ENCODE measurements at places on chromosomes 5 and 9.

DNA sequence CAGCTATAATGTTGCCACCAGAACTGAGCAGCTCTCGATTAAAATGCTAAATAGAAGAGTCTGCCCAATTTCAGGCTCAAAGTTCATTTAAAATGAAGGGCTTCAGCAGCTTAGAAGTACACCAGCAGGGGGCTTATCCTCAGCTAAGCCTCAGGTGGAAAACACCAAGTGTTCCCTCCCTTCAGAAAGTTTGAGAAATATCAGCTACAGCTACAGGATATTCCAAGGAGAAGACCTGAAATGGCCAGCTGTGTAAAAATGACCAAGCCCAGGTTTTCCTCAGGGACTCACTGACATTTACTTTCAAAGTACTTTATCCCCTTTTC lies 395.4 kb downstream of the DTWD2 start:
- no peak for DNase-seq

GRCh38 chr5:167271511-167271910 lies 1019.9 kb upstream of the WWC1 start:
- DNase-seq: no peak

DNA sequence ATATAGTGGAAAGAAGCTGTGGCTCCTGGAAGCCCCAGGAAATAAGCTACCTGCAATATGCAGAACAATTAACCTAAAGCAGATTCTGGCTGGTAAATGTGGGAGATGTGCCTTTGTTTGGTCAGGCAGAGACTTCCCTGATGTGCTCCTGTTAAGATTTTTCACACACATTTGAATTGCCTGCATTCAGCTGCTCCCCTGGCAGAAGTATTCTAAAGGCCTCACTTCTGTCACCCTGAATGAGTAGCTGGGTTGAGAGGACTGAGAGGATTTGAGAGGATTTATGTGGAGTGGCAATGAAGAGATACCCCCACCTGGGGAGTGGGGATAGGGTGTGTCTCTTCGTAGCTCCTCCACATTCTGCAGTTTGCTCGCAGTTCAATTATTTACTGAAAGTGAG lies 130.5 kb downstream of the ST8SIA4 start:
- no peak for DNase-seq

GRCh38 chr5:93305984-93306383 lies 275.0 kb downstream of the NR2F1-AS1 start:
- DNase-seq: no peak

DNA sequence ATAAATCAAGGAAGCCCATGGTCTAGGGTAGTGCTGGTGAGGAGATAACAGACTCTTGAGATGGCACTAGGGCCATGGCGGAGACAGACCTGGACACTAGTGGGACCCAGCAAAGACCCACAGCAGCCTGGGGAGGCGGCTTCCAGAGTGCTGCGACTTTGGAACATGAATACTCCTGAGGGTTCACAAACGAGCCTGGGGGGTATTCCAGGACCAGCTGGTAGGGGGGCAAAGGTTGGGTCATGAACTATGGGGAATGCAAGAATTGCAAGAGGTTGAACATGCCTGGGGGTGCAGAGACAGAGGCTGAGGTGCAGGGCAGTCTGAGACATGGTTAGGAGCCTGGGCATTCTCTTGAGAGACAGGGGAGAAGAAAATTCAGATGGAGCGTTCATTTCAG lies 43.8 kb upstream of the SPTLC1 start:
- no peak for DNase-seq

- DNase-seq: peak; percentile 41
Observed at GRCh38 chr9:75378036-75378435, 289.7 kb downstream of the OSTF1 start.

GRCh38 chr5:20949636-20950035 lies 961.6 kb upstream of the CDH18 start:
- no peak for DNase-seq

DNA sequence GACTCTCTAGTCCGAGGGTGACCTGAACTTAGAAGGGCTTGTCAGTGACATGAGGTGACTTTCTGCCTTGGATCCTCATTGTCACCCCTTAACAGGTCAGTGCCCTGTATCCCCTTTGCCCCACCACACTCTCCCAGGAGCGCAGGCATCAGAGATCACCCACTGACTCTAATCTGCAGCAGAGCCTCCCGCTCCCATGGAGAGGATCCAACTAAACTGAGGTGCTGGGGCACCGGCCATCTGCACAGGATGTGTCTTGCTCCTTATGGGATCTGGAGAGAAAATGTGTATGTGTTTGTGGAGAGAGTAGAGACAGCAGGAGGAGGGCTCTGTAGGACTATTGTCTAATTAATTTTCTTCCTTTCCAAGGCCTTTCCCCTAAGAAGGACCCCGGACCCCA lies 213.7 kb downstream of the ROR2 start:
- no peak for DNase-seq

- peak; percentile 8 for DNase-seq
Observed at GRCh38 chr9:118455259-118455658, 751.1 kb downstream of the TLR4 start.

DNA sequence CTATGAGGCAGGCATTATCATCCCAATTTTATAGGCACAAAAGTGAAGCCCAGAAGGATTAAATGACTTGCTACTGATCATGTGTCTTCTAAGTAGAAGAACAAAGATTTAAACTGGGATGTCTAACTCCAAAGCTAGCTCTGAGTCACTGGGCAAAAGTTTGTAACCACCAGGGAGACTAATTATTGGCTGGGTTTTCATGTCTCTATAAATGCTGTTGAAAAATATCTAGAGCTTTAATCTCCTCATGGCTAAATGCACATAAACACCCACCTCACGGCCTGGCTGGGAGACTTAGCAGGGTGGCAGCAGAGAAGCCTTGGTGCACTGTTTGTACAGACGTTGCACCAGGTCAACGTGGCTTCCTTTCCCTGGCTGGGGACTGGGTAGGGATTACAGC lies 144.6 kb downstream of the MELK start:
- no peak for DNase-seq

- no peak for DNase-seq
Observed at GRCh38 chr9:35116539-35116897, 856 bp upstream of the ATOSB start.

GRCh38 chr5:135220394-135221186 lies 178.4 kb downstream of the MACROH2A1 start:
- no peak for DNase-seq

DNA sequence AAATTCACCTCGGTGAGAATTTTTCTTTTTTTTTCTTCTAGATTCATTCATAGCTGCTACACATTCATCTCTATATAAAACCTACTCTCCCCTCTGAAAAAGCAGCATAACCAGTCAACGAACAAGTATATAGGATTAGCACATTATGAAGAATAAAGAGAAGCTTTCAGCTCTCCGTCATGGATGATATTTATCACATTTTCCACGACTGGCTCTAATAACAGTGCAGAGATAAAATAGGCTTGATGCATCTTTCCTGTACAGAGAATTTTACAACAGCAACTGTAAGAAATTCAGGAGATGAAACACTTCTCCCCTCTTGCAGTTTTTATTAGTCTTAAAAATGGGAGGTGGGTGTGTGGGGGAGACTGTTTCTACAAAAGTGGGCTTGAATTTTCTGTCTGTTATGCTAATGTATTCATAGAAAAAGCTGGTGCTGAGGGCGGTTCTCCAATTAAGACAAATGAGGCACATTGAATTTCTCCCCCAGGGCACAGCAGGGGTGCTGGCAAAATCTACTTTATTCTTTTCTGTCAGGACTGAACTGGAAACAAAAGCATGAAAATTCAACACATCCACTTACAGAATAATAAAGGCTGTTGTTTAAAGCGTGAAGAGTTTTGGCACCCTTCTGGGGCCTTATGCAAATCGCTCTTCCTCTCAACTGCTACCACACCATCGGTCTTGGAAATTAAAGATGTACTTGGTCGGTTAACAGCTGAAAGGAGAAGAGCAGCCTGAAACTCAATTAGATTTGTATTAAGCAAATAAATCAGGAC lies 233.9 kb upstream of the ZNF608 start:
- DNase-seq: no peak

DNA sequence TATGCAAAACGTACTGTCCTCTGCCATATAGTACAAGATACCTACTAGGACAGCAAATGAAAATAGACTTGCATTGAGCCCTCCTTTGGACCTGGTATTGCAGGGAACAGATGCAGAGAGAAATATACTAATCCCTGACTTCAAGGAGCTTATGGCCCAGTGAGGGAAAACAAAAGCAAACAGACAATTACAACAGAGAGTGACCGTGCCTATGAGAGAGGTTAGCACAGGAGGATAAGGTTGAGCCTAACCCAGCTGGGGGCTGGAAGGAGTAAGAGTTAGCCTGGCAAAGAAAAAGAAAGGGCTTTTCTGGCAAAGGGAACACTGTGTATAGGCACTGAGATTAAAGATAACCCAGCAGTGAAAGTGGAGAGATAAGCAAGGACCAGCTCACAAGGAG lies 5.5 kb downstream of the CDC26 start:
- DNase-seq: no peak

DNA sequence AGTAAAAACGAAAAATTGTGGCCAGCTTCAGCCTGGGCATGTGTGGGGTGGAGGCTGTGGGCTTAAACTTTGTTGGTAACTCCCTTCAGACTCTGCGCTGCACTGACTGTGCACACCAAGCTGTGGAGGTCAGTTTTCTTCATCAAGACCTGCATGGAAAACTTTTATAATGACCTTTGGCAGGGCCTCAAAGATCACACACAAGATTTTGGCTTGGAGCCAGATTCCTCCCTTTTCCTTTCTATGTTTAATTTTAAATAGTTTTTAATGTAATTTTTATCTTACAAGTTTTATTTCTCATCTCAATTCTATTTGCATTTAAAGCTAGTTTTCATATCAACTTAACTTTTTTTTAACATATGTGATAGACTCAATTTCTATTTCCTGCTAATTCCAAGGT lies 1211.1 kb upstream of the CDH18 start:
- no peak for DNase-seq

GRCh38 chr9:75282047-75282446 lies 193.7 kb downstream of the OSTF1 start:
- DNase-seq: no peak

DNA sequence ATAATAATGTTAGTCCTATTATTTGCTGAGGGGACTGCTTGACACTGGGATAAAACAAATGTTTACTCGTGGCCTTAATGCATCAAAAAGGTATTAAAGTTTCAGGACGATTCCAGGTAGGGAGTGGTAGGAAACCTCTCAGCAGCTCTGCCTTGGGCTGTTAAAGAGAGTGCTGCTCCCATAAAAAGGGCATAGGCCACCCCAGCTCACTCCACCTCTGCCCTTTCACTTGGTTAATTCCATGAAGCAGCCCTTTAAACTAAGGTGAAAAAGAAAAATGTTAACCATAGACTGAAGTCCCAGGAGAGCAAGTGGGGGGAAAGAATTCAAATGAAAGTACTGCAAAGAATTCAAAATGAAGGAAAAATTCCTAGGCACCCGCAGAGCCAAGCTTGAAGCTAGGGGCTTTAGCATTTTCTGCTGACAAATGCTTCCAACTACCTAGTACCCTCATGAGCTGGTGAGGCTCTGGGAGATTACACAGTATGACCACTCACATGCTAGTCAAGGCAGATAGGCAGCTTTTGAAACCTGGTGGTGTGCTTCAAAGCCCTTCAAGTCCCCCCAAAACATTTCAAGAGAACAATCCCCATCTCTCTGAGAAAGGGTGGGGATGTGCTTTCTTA lies 8.5 kb downstream of the KLF9 start:
- DNase-seq: no peak

GRCh38 chr5:36305571-36306326 lies 4.0 kb upstream of the RANBP3L start:
- peak; percentile 70 for DNase-seq

DNA sequence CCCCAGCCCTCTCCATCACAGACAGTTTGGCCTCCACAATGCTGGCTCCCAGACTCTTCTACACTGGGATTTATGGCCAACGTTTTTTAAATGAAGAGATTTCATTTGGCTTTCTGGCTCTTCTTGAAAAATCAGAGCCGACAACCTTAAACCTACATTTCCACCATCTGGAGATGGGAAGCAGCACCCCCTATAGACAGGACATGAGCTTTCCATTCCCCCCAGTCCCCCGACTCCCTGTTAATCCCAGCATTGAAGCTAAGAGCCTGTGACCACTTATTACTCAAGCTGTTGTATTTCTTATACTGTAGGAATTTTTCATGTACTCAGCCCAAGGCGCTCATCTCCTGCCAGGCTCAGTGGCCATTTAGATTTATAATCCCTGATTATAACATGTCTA lies 34.0 kb upstream of the AFAP1L1 start:
- no peak for DNase-seq

GRCh38 chr5:13658761-13659160 lies 285.7 kb downstream of the DNAH5 start:
- no peak for DNase-seq

- DNase-seq: peak; percentile 40
Observed at GRCh38 chr9:95264954-95265615, 52.4 kb downstream of the FANCC start.

DNA sequence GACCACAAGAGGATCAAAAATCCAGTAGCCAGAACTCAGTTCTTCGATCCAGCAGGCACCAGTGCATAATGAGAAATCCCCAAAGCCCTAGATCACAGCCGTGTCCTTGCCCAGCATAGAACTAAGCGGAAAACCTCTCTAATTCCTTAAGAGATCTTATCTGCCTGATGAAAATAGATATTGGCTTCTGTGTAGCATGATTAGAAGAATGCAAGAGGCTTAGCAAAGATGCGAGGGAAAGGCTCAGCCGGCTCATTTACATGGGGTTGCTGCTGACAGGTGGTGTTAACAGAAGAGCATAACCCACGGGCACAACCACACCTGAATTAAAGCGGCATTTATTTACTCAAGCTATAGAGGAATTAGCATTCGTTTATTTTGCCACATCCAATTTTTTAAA lies 400.0 kb upstream of the ADAMTS16 start:
- DNase-seq: no peak

GRCh38 chr5:129698661-129699060 lies 49.2 kb upstream of the MINAR2 start:
- DNase-seq: no peak

DNA sequence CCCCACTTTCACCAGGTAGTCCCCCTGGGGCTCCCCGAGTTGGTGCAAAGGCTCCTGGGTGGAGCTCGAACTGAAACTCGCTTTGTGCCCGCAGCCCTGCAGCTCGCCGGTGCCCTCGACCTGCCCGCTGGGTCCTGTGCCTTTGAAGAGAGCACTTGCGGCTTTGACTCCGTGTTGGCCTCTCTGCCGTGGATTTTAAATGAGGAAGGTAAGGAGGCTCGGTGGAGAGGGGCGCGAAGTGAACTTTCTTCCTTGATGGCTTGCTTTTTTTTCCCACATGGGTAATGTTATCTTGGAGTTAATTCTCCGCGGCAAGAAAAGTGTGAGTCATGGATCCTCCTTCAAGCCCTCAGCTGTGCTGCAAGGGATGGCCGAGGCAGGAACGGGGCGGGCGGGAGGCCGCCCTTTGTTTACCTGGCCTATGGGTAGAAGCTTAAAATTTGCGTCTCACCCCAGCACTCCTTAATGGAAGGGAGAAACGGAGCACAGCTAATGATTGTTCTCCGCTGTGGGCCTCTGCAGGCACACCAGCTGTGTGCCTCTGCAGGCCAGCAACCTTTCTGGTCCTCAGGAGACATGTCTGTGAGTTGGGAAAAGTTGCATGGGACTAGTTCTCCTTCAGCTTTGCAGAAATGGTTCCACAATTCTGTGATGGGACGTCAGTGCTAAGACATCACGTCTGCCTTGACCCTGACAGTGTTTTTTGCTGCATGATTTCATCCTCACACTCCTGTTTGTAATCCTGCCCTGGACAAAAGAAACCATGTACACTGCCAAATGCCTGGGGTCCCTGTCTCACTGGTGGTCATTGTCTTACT lies 1.1 kb downstream of the MAMDC2 start:
- DNase-seq: peak; percentile 75

Data from AG20443 (cell line).